ENCODE measurements at places on chromosomes 7 and 10.

- no peak for DNase-seq
Measured at GRCh38 chr10:69963178-69963834, 89.3 kb upstream of the MACROH2A2 start.

- peak; percentile 46 for DNase-seq
Measured at GRCh38 chr10:122342293-122343134, 32.0 kb upstream of the PLEKHA1 start.

- peak; percentile 99 for DNase-seq
Measured at GRCh38 chr10:100890673-100891317, 22.0 kb upstream of the SLF2 start.

GRCh38 chr7:30445770-30446169 lies 32.8 kb downstream of the NOD1 start:
- peak; percentile 56 for DNase-seq

DNA sequence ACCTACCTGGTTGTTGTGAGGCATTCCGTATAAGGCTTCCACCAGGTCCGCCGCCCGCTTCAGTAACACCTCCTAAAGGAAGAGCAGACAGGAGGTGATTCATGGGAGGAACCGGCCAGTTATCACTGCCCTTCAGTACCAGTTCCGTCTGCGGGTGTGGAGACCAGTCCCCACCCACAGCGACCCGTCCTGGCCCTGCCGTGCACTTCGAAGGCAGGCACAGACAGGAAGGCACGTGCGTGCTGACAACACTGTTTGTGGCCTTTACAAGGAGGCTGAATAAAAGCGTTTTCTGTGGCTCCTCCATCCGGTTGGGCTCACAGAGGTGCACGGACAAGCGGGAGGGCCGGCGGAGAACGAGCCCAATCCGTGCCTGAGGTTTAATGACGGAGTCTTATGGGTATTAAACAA lies 120.9 kb downstream of the EBF3 start:
- no peak for DNase-seq

GRCh38 chr10:124323111-124323725 lies 95.5 kb downstream of the OAT start:
- no peak for DNase-seq

DNA sequence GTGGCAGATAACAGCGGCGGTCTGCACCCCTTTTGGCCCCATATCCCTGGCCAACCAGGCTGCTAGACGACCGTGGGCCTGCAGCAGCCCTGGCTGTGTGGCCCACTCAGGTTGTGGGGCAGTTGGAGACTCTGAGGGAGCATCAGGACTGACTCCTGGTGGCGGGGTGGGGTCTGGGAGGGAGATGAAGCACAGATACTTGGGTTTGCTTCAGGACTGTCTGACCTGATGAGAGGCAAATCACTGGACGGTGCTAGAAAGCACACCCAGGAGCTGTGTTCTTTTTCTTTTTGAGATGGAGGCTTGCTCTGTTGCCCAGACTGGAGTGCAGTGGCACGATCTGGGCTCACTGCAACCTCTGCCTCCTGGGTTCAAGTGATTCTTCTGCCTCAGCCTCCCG lies 28.2 kb downstream of the BAMBI start:
- DNase-seq = no peak

DNA sequence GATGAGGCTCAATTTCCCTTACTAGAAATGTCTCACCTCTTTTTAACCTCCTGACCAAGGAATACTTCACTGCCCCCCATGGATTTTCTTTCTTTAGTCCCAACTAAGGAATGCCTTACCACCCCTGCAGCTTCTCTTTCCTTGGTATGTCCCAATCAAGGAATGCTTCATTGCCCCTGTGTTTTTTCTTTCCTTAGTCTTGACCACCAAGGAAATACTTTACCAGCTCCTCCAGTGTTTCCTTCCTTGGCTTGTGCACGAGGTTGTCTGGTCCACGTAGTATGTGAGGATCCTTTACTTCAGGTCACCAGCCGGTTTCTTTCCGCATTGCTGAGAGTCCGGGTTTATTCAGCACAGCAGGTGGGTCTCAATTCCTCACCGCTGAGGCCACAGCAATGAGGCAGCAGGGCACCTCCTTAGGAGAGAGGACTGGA lies 59.3 kb downstream of the CYP2C9 start:
- no peak for DNase-seq

- peak; percentile 8 for DNase-seq
Measured at GRCh38 chr10:17756557-17757217, 4.7 kb downstream of the TMEM236 start.
